Naive thymus-derived CD4-positive, alpha-beta T cell (primary cell): ENCODE measurements at places on chromosomes 5 and 9.

- no peak for DNase-seq
- no peak overlapping the region for H3K27ac ChIP-seq
- H3K27me3 ChIP-seq: no peaks in the 10 kb centered on the region
- H3K4me3 ChIP-seq: no peak overlapping the region
- H3K36me3 ChIP-seq: no peaks in the 10 kb centered on the region
These were observed 31.7 kb upstream of the DAB2IP start for GRCh38 chr9:121619545-121620324.

DNA sequence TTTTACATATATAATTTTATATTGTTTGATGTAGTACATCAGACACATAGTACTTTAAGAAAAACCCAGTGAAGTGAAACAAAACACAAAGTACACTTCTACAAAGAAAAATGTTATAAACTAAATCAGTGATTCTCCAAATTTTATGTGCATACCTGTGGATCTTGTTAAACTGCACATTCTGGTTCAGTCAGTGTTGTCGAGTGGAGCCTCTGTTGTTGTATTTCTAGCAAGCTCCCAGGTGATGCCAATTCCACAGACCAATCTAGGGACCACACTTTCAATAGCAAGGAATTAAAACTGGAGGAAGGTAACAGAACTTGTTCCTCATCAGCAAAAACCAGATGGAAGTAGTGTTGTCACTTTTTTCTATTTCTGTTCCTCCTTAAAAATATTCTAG lies 183.8 kb upstream of the CD180 start:
- no peaks in the 10 kb centered on the region for H3K36me3 ChIP-seq
- H3K4me1 ChIP-seq: no peaks in the 10 kb centered on the region
- H3K27me3 ChIP-seq: no peaks in the 10 kb centered on the region
- DNase-seq: no peak

DNA sequence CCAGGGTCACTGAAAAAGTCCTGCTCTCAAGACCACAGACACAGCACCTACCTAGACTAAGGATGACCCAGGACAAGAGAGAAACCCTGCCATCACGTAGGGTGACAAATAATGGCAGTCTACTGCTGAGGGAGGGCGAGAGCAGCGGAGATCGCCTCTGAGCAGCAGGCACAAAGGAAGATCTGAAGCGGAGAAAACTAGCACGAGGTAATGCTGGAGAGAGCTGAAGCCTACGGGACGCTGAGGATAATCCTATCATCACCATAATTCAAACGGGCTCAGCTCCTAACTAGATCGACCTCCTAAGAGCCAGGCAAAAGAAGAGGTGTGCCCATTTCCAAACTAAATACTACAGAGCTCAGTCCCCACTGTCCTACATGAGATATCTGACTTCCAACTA lies 41.3 kb downstream of the FBXO10 start:
- DNase-seq: no peak
- H3K27me3 ChIP-seq: no peaks in the 10 kb centered on the region
- H3K4me1 ChIP-seq: peaks cover 13% of the 10 kb centered on the region
- no peaks in the 10 kb centered on the region for H3K36me3 ChIP-seq
- H3K4me3 ChIP-seq: no peak overlapping the region

- H3K4me1 ChIP-seq: no peaks in the 10 kb centered on the region
- H3K4me3 ChIP-seq: no peak overlapping the region
- H3K27ac ChIP-seq: no peak overlapping the region
- no peak for DNase-seq
These were observed 24.9 kb downstream of the ARHGEF37 start for GRCh38 chr5:149605998-149606724.

DNA sequence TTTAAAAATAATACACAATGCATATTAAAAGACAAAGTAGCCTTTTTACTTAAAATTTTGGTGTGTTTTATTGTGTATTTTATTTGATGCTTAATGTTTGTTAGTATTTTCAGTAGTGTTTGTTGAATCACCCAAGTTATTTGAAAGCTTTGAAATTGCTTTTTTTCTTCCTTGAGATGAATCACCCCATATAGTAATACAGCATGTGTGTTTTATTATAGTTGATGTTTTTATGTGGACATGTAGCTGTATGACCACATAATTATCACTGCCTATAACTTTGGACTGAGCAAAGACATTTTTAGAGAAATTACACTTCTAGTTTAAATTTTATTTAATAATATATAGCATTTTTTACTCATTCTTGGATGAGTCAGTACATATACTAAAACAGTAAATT lies 18.0 kb downstream of the FAM174A start:
- DNase-seq: no peak
- no peaks in the 10 kb centered on the region for H3K4me1 ChIP-seq
- no peaks in the 10 kb centered on the region for H3K36me3 ChIP-seq
- H3K27ac ChIP-seq: no peak overlapping the region
- no peak overlapping the region for H3K4me3 ChIP-seq
- H3K27me3 ChIP-seq: no peaks in the 10 kb centered on the region

GRCh38 chr5:75319638-75320037 lies 17.4 kb upstream of the HMGCR start:
- H3K27ac ChIP-seq: no peak overlapping the region
- H3K4me3 ChIP-seq: no peak overlapping the region
- DNase-seq: no peak
- no peaks in the 10 kb centered on the region for H3K36me3 ChIP-seq

DNA sequence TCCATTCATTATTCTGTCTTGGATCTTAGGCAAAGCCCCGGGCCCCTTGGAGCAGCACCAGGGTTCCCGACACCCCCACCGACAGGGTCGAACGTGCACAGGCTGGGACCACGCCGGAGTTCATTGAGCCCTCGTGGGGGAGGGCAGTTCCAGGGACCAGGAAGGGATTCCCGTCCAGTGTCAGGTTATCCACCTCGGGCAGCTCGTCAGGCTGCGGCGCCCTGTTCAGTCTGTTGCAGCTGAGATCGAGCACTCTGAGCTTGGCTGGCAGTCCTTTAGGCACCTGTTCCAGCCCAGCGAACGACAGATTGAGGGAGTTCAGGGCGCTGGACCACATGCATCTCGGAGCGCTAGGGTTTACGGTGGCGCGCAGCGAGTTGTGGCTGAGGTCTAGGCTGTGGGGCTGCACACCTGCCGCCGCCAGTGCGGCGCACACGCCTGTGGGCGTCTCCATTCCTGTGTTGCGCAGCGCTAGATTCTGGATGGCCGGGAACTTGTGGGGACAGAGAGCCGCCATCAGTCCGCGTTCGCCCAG lies 1.1 kb downstream of the CD14 start:
- peak overlapping the region; percentile 41 for H3K27ac ChIP-seq
- peak; percentile 31 for DNase-seq
- peak overlapping the region; percentile 87 for H3K4me3 ChIP-seq
- no peaks in the 10 kb centered on the region for H3K27me3 ChIP-seq
- H3K4me1 ChIP-seq: no peaks in the 10 kb centered on the region

GRCh38 chr9:90162819-90163218 lies 479.8 kb downstream of the DIRAS2 start:
- no peaks in the 10 kb centered on the region for H3K36me3 ChIP-seq
- H3K4me1 ChIP-seq: no peaks in the 10 kb centered on the region
- no peak overlapping the region for H3K27ac ChIP-seq
- no peak overlapping the region for H3K4me3 ChIP-seq
- H3K27me3 ChIP-seq: no peaks in the 10 kb centered on the region

- H3K36me3 ChIP-seq: no peaks in the 10 kb centered on the region
- no peak within 1 kb of the TSS for H3K27ac ChIP-seq
- DNase-seq: peak; percentile 75
- no peaks in the 10 kb centered on the region for H3K27me3 ChIP-seq
These were observed at the start of gene TERT for GRCh38 chr5:1294835-1295649. Gene TERT (minus strand): TSS chr5:1295068. CDS start chr5:1294989, 79 bp downstream.

DNA sequence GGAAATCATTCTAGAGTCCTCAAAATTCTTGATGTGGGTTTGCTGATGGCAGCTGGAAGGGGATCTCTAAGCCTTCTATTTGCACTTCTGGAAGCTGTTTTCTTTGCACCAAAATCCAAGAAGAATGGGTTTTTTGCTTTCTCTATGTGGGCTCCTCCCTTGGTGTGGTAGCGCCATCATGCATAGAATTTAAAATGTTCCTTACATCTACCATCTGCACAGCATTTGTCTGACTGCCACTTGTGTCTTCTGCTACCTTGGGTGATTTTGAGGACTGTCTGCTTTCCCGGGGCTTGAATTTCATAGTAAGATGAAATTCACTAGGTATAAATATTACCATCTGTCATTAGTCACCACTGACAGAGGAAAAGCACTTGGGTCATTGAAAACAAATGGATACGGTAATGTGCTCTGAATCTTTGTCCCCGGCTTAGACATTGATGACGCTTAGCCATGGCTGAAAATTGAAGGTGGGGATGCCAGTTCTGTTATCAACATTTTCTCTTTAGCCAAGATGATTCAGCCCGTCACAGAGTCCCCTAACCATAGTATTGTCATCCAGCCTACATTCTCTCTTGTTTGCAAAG lies 30.0 kb downstream of the SNX30 start:
- no peaks in the 10 kb centered on the region for H3K4me1 ChIP-seq
- no peak overlapping the region for H3K27ac ChIP-seq
- no peak overlapping the region for H3K4me3 ChIP-seq
- no peaks in the 10 kb centered on the region for H3K27me3 ChIP-seq

GRCh38 chr5:52997424-52997823 lies 8.3 kb downstream of the ITGA2 start:
- H3K36me3 ChIP-seq: no peaks in the 10 kb centered on the region
- no peaks in the 10 kb centered on the region for H3K27me3 ChIP-seq
- no peaks in the 10 kb centered on the region for H3K4me1 ChIP-seq
- H3K4me3 ChIP-seq: no peak overlapping the region

- H3K27ac ChIP-seq: no peak overlapping the region
- DNase-seq: no peak
- no peaks in the 10 kb centered on the region for H3K27me3 ChIP-seq
- H3K4me3 ChIP-seq: no peak overlapping the region
These were observed 33.3 kb downstream of the OSMR start for GRCh38 chr5:38879078-38879460.

DNA sequence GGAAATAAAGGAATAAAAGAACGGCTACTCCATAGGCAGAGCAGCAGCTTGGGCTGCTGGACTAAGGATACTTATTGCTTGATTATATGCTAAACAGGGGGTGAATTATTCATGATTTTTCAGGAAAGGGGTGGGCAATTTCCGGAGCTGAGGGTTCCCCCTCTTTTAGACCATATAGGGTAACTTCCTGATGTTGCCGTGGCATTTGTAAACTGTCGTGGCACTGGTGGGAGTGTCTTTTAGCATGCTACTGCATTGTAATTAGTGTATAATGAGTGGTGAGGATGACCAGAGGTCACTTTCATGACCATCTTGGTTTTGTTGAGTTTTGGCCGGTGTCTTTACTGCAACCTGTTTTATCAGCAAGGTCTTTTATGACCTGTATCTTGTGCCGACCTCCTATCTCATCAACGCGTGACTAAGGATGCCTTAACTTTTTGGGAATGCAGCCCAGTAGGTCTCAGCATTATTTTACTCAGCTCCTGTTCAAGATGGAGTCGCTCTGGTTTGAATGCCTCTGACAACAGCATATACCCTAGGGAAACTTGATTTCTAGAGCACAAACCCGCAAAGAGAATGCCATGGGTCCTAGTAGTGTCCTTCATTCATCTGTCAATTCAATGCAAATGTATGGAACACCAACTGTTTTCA lies 47.8 kb upstream of the PWWP2A start:
- no peaks in the 10 kb centered on the region for H3K36me3 ChIP-seq
- H3K27ac ChIP-seq: no peak overlapping the region
- no peak for DNase-seq
- H3K27me3 ChIP-seq: no peaks in the 10 kb centered on the region

- H3K27ac ChIP-seq: no peak overlapping the region
- H3K4me1 ChIP-seq: no peaks in the 10 kb centered on the region
- H3K4me3 ChIP-seq: no peak overlapping the region
- H3K36me3 ChIP-seq: no peaks in the 10 kb centered on the region
These were observed 285.2 kb upstream of the ITGA1 start for GRCh38 chr5:52502460-52502999.

- no peaks in the 10 kb centered on the region for H3K27me3 ChIP-seq
- no peaks in the 10 kb centered on the region for H3K4me1 ChIP-seq
- H3K27ac ChIP-seq: no peak overlapping the region
- H3K36me3 ChIP-seq: no peaks in the 10 kb centered on the region
- no peak for DNase-seq
These were observed 176.3 kb downstream of the MACROH2A1 start for GRCh38 chr5:135222771-135223170.

DNA sequence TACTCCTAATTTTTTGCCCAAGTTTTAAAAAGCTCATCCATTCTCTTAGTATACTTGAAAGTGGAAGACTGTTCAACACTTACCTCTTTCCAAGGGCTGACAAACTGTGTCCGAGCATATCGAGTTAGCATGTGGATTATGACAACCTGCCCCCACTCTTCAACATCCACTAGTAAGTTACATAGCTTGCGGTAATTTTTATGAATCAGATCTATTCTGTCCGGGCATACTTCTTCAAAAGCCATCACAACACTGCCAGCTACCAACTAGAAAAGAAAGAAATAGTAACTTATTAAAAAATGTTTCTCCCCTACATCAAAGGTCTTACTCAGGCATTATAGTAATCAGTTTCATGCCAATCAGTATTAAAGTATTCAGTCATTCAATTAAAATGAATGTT lies 78.5 kb downstream of the AP3B1 start:
- no peaks in the 10 kb centered on the region for H3K36me3 ChIP-seq
- H3K4me1 ChIP-seq: no peaks in the 10 kb centered on the region
- no peak overlapping the region for H3K27ac ChIP-seq
- DNase-seq: no peak

DNA sequence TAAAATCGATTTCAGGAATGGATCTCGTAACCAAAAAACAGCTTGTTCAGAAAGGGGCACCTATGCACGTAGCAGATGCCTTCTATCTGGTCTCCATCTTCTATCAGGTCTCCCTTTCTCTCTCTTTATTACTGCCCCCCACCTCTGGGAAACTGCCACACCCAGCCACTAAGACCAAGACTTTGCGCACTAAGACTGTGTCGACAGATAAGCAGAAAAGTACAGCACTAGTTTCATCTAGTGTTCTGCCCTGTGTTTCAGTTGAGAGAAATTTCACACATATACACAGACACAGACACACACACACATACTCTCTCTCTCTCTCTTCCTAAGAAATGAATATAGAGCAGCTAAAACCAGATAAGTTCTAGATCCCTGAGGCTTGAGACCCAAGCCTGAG lies 210.1 kb upstream of the MAP3K1 start:
- no peak for DNase-seq
- no peak overlapping the region for H3K27ac ChIP-seq
- H3K27me3 ChIP-seq: no peaks in the 10 kb centered on the region
- no peaks in the 10 kb centered on the region for H3K36me3 ChIP-seq
- no peak overlapping the region for H3K4me3 ChIP-seq
